Renal cortex interstitium (tissue), 15 donors: ENCODE measurements at places on chromosomes 12 and 14. TPM values are rescaled to one million over a fixed set of nuclear protein-coding genes. Genes with fewer than 3 reads are reported as not detected.

GRCh38 chr14:29054119-29054518 lies 287.5 kb downstream of the FOXG1 start:
- DNase-seq = no peak

Gene NUMB
- polyA plus RNA-seq = 78.3 TPM

DNA sequence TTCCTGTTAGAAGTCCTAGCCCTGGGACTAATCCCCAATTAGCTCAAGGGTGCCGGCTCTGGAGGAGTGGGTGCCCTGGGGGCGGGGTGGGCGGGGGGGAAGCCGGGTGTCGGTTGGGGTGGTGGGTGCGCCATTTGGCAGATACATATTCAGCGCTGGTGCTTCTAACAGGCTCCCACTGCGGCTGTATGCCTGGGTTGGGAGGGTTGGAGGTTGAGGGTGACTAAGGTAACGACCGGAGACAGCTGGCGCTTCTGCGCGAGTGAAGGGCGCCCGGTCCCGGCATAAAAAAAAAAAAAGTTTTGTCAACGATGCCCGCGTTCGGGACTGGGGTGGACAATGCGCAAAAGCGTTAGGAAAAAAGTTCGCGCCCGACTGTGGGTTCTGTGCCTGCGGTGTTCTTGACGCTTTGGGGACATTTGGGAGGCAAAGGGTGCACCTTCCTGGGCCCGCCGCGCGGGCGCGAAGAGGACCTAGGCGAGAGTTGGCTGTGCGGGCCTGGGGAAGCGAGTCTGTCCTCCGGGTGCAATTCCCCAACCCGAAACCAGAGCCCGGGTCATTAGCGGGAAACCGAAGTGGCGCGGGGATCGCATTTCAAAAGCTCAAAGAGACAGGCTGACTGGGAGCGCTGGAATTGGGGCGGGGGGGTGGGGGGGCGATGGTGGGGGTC lies 19.2 kb downstream of the TBX3 start:
- DNase-seq = no peak

Gene LTA4H
- polyA plus RNA-seq = 125 TPM

Gene IL31
- polyA plus RNA-seq = not detected

DNA sequence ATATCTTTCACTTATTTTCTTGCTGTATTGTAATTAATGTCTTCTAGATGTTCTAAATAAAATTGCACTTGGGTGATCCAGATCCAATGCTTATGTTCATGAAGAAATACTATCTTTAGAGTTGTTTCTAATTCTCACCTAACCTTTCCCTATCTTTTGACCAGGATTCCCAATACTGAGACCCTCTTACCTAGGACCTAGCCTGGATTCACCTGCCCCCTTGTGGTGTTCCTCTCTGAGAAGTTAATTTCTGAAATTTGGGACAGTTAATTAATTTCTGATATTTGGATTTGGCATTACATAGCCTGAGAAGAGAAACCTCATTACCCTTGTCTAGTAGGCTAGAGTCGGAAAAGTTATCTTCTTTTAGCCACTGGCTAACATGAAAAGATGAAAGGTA lies 29.5 kb downstream of the FOXA1 start:
- no peak for DNase-seq
